HEK293T (cell line): ENCODE measurements at places on chromosomes 13 and 19.

DNA sequence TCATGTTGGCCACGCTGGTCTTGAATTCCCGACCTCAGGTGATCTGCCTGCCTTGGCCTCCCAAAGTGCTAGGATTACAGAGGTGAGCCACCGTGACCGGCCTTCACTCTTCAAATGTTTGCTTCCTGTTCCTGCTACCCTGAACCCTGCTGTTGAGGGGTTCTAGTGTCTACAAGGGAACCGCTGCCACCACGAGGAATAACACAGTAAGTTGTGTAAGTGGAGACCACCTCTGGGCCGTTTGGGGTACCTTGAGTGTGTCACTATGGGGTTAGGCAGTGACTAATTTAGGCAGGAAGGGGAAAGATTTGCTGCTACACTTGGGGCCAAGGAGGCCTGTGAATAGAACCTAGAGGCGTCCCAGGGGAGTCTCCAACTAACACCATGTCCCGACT lies 2.2 kb upstream of the MYADM start:
- DNase-seq: no peak

DNA sequence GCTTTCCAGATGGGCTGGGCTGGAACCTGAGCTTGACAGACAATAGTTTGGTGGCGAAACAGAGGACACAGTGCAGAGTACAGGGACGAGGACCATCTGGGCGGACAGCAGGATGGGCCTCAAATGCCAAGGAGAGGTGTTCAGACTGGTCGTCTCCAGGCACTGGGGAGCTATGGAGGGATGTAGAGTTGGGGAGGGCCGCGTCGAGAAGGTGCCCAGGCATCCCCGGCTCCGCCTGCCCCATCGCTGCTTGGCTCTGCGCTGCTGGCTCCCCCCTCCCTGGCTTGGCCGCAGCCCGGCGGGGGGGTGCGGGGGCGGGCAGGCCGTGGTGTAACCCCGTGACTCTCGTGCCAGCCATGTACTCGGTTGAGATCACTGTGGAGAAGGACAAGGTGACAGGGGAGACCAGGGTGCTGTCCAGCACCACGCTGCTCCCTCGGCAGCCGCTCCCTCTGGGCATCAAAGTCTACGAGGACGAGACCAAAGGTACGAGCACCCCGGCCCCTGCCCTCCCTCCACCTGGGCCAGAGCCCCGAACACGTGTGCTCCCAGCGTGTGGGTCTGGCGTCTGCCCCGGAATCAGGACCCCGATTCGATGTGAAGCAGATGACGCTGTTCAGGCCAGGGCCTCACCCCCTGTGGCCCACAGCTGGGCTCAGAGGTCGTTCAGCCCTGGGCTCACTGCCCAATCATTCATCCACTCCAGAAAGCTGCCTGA lies 10.8 kb upstream of the MISP start:
- no peak for DNase-seq

DNA sequence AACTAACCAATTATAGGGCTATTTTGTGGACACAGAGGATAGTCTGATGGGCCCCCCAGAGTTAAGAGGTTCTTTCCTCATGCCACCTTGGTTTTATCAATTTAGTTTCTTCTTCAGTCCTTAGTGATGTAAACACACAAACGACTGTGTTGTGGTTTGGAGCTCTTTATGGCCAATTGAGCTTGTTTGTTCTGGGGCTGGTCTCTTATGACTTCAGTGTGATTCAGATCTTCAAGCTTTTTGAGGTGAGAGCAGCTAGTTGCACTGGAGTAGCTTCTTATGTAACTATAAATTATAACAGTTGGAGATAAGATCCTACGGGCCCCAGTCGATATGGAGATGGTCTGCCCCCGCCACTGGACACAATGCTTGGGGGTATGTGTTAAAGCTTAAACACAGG lies 22.0 kb upstream of the GJB6 start:
- no peak for DNase-seq

GRCh38 chr13:75495938-75496337 lies 14.0 kb upstream of the TBC1D4 start:
- no peak for DNase-seq

GRCh38 chr13:72514146-72514545 lies 213.3 kb downstream of the MZT1 start:
- DNase-seq: no peak
